ENCODE measurements at places on chromosomes 5 and 9. TPM values are rescaled to one million over a fixed set of nuclear protein-coding genes. Genes with fewer than 3 reads are reported as not detected.

Gene IFNA7
- total RNA-seq = not detected

Gene GARIN3
- total RNA-seq = not detected

DNA sequence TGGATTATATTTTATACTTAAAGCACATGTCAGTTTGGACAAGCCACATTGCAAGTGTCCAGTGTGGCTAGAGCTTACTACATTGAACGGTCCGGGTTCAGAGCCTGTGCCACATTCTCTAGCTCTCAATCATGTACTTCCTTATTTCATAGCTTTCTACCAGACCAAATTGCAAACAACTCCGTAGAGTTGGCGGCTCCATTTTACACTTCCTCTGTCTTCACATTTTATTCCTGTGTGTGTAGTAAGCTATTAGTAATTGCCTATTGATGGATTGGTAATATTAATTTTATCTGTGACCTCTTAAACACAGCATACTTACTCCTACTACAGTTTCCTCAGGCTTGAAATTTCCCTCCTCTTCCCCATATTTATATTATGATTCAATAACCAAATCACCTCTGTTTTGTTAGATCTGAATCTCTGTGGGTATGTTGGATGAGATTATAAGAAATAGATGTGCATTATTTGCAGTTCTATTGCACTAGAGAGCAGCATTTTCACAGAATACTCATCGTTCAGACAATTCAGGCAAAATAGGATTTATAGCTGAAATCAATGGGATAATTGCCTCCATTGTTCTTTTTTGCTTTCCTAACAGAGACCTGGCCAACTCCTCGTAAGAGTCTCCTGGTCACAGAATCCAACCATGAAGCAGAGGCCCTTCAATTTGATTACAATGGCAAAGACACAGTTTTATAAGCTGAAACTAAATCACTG is 29.0 kb upstream of the C9orf72 start:
- no peak overlapping the region for H3K4me3 ChIP-seq
- H3K27ac ChIP-seq = no peak overlapping the region
- no peaks in the 10 kb centered on the region for H3K4me1 ChIP-seq
- no peaks in the 10 kb centered on the region for H3K27me3 ChIP-seq
- no peaks in the 10 kb centered on the region for H3K36me3 ChIP-seq

Gene CRHBP
- total RNA-seq = 0.50 TPM

DNA sequence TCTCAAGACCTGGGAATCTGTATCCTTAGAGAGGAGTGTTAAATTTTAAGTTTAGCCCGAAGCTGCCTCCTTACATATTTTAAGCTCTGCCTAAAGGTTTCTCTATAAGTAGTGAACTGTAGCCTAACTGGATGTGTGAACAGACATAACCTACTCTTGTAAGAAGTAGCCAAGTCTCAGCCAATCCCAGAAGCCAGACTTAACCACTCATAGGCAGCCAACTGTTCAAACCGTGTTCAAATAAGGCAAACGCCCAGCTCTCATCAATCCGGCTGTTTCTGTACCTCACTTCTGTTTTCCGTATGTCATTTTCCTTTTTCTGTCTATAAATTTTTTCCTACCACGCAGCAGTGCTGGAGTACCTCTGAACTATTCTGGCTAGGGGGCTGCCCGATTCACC is 58.7 kb upstream of the HRH2 start:
- H3K27me3 ChIP-seq = peaks cover 17% of the 10 kb centered on the region
- no peak overlapping the region for H3K27ac ChIP-seq
- H3K36me3 ChIP-seq = no peaks in the 10 kb centered on the region
- no peak overlapping the region for H3K4me3 ChIP-seq
- no peak for DNase-seq
- no peaks in the 10 kb centered on the region for H3K4me1 ChIP-seq

Gene PCA3
- total RNA-seq = not detected

Gene SHISAL2B
- not detected for total RNA-seq

DNA sequence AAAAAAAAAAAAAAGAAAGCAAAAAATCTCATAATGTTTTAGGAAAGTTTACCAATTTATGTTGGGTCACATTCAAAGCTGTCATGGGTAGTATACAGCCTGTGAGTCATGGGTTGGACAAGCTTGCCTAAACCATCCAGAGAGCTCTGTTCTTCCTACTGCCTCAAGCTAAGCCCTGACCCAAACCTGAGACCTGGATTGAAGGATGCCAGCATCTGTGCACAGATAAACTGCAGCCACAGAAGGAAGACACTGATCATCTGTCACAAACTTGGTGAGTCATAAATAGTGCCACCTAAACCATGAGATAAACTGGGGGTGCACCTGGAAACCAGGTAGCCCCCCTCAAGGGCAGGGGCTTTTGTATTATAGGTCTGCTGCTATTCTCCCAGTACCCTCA is 31.0 kb downstream of the CSF2 start:
- H3K36me3 ChIP-seq = no peaks in the 10 kb centered on the region
- no peak overlapping the region for H3K27ac ChIP-seq

GRCh38 chr9:7360513-7360912 is 439.1 kb downstream of the DMAC1 start:
- no peaks in the 10 kb centered on the region for H3K36me3 ChIP-seq
- no peaks in the 10 kb centered on the region for H3K4me1 ChIP-seq
- no peaks in the 10 kb centered on the region for H3K27me3 ChIP-seq
- no peak for DNase-seq
- H3K27ac ChIP-seq = no peak overlapping the region

Gene MCC
- 4.4 TPM for total RNA-seq

- H3K4me3 ChIP-seq = no peak overlapping the region
- no peaks in the 10 kb centered on the region for H3K4me1 ChIP-seq
- H3K27ac ChIP-seq = no peak overlapping the region
- H3K36me3 ChIP-seq = no peaks in the 10 kb centered on the region
- DNase-seq = no peak
These were observed 74.9 kb downstream of the PDE8B start for GRCh38 chr5:77285251-77285841.

DNA sequence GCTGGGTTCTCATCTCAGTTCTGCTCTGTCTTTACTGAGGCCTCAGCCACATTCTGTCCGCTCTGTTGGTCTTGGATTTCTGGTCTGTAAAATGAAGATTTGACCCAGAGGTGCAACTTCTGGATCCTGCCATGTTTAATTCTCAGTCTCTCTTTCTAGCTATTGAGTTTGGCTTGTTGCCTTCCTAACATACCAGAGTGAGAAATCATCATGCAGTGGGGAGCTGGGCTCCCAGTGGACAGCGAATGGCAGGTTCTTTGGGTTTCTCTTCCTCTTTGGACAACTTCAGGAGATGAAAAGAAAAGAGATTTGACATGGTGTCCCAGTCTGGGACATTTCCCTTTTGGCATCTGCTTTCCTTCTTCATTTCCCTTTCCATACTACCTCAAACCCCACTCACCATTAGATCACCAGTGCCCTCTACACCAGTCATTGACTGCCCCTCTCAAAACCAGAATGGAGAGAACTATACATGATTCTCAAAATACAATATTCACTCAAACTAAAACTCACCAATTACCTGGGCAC is 334.7 kb downstream of the ACTL7B start:
- H3K27me3 ChIP-seq = no peaks in the 10 kb centered on the region
- peaks cover 7% of the 10 kb centered on the region for H3K4me1 ChIP-seq

DNA sequence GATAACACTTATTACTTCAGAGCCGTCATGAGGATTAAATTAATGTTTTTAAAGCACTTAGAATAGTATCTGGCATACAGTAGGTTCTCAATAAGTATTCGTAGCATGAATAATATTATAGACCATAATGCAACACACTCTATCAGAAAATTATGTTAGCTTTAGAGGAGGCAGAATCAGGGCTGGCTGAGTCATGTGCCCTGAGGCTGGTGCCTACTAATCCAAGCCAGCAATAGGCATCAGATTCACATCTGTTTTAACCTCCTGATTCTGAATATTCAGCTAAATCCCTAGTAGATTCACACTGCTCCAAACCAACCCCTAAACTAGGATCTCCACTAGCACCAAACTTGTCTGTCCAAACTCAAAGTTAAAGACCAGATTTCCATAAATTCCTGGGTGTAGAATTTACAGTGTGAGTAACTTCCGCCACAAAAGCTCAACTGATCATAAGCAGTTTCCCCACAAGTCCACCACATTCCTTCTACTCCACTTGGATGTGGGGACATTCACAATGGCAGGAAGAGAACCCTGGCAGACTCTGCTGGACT is 170.0 kb upstream of the DAPK1 start:
- H3K4me1 ChIP-seq = no peaks in the 10 kb centered on the region
- H3K4me3 ChIP-seq = no peak overlapping the region
- no peak for DNase-seq
- H3K27ac ChIP-seq = no peak overlapping the region

DNA sequence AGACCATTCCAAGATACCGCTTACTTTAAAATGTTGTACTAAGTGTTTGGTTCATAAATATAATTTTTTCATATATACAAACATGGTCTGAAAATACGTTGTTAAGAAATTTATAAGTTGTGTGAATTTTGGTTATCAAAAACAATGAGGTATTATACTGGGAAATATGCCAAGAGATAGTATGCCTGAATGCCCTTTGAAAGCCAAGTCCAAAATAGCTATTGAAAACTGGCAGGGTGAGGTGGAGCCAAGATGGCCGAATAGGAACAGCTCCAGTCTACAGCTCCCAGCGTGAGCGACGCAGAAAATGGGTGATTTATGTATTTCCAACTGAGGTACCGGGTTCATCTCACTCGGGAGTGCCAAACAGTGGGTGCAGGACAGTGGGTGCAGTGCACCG is 533.5 kb downstream of the ZNF608 start:
- DNase-seq = no peak
- no peaks in the 10 kb centered on the region for H3K27me3 ChIP-seq
- no peak overlapping the region for H3K27ac ChIP-seq
- no peaks in the 10 kb centered on the region for H3K4me1 ChIP-seq

- no peaks in the 10 kb centered on the region for H3K27me3 ChIP-seq
- no peak overlapping the region for H3K27ac ChIP-seq
- no peak for DNase-seq
- no peak overlapping the region for H3K4me3 ChIP-seq
- no peaks in the 10 kb centered on the region for H3K36me3 ChIP-seq
These were observed 153.2 kb upstream of the FGF10 start for GRCh38 chr5:44542470-44542869.

Gene POLR3G
- 1.9 TPM for total RNA-seq

Gene CARD6
- total RNA-seq = 4.1 TPM

DNA sequence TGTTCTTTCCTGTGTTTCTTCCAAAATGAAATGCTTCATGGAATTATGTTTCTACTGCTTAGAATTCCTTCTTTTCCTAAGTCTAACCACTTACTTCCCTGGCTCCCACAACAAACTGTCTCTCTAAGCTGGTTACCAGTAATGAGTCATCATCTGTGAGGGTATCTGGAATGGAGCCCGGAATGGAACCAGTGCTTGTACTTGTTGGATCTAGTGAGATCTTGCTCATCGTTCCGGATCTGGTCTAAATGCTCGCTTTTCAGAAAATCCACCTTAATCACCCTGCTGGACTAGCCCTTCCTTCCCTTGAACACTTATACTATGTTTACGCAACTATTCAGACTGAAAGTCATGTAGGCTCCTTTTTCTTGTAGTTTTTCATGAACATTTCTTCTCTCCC is 184.8 kb downstream of the PBX3 start:
- H3K36me3 ChIP-seq = no peaks in the 10 kb centered on the region
- no peak overlapping the region for H3K27ac ChIP-seq
- H3K27me3 ChIP-seq = no peaks in the 10 kb centered on the region
- H3K4me1 ChIP-seq = no peaks in the 10 kb centered on the region

Measured in psoas muscle (tissue), 8 donors.